Gastrocnemius medialis (tissue), 4 donors: ENCODE measurements at places on chromosomes 7 and 10. TPM values are rescaled to one million over a fixed set of nuclear protein-coding genes. Genes with fewer than 3 reads are reported as not detected.

Gene GARIN1A
- 0.31 TPM for total RNA-seq

Gene GDF10
- total RNA-seq = 0.36 TPM

Gene CHAT
- total RNA-seq = not detected

Gene LRRD1
- total RNA-seq = not detected

Gene OR2A5
- total RNA-seq = not detected

Gene NEUROG3
- total RNA-seq = not detected

Gene KCP
- not detected for total RNA-seq

Gene HGF
- total RNA-seq = 1.6 TPM

Gene TRIL
- 0.42 TPM for total RNA-seq

Gene FRAT1
- 7.6 TPM for total RNA-seq

Gene ELFN1
- total RNA-seq = 0.36 TPM

Gene ANXA8
- 0.24 TPM for total RNA-seq

Gene ARHGEF35
- total RNA-seq = 0.76 TPM

Gene LRRN3
- 11.7 TPM for total RNA-seq
